ENCODE measurements at places on chromosomes 11 and 22.

GRCh38 chr11:59380263-59381059 is 21.8 kb downstream of the OR5AN1 start:
- H3K27me3 ChIP-seq: peaks cover 6% of the 10 kb centered on the region
- H3K27ac ChIP-seq: no peak overlapping the region
- no peak overlapping the region for H3K4me3 ChIP-seq
- DNase-seq: no peak
- no peaks in the 10 kb centered on the region for H3K36me3 ChIP-seq
- no peaks in the 10 kb centered on the region for H3K4me1 ChIP-seq

- DNase-seq: no peak
- peaks cover 40% of the 10 kb centered on the region for H3K4me1 ChIP-seq
- no peak overlapping the region for H3K27ac ChIP-seq
- H3K27me3 ChIP-seq: no peaks in the 10 kb centered on the region
- no peaks in the 10 kb centered on the region for H3K36me3 ChIP-seq
Observed at GRCh38 chr11:7530013-7530640, 16.3 kb downstream of the PPFIBP2 start.

DNA sequence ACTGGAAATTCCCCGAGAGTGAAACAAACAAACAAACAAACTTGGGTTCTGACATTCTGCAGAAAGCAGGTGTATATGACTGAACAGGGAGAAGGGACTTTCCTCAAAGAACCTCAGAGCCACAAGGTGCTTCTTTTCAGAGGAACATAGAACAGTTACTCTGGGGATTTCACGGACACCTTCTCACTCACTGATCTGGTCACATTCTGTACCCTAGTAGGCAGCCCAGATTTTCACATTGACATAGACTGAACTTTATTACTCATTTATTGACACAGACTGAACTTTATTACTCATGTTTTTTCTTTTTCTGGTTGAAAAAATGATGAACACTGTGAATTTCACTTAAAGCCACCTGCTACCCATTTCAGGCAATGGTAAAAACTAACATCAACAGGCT is 263.0 kb downstream of the OPCML start:
- no peaks in the 10 kb centered on the region for H3K36me3 ChIP-seq
- H3K4me3 ChIP-seq: no peak overlapping the region
- no peak for DNase-seq
- peaks cover 6% of the 10 kb centered on the region for H3K27me3 ChIP-seq
- no peak overlapping the region for H3K27ac ChIP-seq
- H3K4me1 ChIP-seq: no peaks in the 10 kb centered on the region

DNA sequence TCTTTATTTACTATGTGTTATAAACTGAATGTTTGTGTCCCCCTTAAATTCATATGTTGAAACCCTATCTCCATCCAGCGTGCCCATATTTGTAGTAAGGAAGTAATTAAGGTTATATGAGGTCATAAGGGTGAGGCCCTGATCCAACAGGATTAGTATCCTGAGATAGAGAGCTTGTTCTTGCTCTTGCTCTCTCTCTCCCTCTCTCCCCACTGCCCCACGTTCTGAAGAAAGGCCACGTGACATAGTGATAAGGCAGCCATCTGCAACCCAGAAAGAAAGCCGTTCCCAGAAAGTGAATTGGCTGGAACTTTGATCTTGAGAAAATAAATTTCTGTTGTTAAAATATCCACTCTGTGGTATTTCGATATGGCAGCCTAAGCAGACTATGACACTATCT is 212.5 kb downstream of the SWAP70 start:
- H3K27ac ChIP-seq: no peak overlapping the region
- H3K27me3 ChIP-seq: no peaks in the 10 kb centered on the region
- H3K4me1 ChIP-seq: no peaks in the 10 kb centered on the region
- no peak overlapping the region for H3K4me3 ChIP-seq
- H3K36me3 ChIP-seq: peaks cover 4% of the 10 kb centered on the region

- H3K4me1 ChIP-seq: no peaks in the 10 kb centered on the region
- DNase-seq: no peak
- no peak overlapping the region for H3K27ac ChIP-seq
- H3K36me3 ChIP-seq: no peaks in the 10 kb centered on the region
- no peaks in the 10 kb centered on the region for H3K27me3 ChIP-seq
Observed at GRCh38 chr11:32302826-32303225, 132.5 kb downstream of the WT1 start.
